ENCODE measurements at places on chromosomes 2 and 18. TPM values are rescaled to one million over a fixed set of nuclear protein-coding genes. Genes with fewer than 3 reads are reported as not detected.

The KLHL41 gene
- 0.07 TPM for total RNA-seq

The CROCC2 gene
- not detected for total RNA-seq

The UGT1A1 gene
- not detected for total RNA-seq

The GMPPA gene
- total RNA-seq = 27.2 TPM

The HNMT gene
- 20.2 TPM for total RNA-seq

The BCL2L11 gene
- total RNA-seq = 3.5 TPM

GRCh38 chr18:27901424-27902226, 275.3 kb downstream of the CDH2 start:
- DNase-seq = no peak

DNA sequence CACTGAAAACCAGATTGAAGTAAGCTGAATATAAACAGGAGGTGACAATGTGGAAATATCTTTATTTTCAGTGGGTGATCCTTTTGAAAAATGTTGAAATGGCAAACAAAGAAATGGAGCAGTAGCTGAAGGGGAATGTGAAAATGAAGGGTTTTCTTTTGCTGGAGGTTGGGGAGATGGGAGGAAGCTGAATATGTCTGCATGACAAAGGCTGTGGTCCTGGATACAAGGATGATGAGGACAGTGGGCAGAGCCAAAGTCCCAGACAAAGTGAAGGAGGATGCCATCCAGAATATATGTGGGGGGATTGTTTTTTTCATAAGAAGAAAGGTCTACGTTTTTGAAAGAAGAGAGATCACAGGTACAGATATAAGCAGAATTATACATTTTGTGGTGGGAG, 6.7 kb downstream of the ALS2 start:
- DNase-seq = no peak

GRCh38 chr2:217707131-217707611, 295.6 kb downstream of the TNS1 start:
- DNase-seq = no peak

- DNase-seq = no peak
These were observed 1.9 kb upstream of the OTOS start for GRCh38 chr2:240142256-240142775.

DNA sequence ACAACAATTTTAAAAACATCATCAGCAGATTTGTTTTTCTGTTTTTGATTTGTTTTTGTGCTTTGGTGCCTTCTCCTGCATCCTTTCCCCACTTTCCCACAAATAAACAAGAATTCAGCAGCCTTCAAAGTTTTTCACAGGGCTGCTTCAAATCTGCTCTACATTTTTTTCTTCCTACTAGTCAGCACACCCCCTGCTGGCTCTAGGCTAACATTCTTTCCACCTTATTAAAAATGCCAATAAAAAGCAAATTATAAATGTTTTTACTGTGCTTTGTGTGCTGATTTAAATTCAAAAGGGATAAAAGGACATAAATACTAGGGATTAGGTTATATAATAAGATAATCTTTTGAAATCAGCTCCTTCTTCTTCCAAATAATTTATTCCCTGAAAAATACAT, 6.2 kb upstream of the CNTNAP5 start:
- DNase-seq = no peak

GRCh38 chr2:132667706-132668105, 2.3 kb downstream of the LYPD1 start:
- DNase-seq = no peak

DNA sequence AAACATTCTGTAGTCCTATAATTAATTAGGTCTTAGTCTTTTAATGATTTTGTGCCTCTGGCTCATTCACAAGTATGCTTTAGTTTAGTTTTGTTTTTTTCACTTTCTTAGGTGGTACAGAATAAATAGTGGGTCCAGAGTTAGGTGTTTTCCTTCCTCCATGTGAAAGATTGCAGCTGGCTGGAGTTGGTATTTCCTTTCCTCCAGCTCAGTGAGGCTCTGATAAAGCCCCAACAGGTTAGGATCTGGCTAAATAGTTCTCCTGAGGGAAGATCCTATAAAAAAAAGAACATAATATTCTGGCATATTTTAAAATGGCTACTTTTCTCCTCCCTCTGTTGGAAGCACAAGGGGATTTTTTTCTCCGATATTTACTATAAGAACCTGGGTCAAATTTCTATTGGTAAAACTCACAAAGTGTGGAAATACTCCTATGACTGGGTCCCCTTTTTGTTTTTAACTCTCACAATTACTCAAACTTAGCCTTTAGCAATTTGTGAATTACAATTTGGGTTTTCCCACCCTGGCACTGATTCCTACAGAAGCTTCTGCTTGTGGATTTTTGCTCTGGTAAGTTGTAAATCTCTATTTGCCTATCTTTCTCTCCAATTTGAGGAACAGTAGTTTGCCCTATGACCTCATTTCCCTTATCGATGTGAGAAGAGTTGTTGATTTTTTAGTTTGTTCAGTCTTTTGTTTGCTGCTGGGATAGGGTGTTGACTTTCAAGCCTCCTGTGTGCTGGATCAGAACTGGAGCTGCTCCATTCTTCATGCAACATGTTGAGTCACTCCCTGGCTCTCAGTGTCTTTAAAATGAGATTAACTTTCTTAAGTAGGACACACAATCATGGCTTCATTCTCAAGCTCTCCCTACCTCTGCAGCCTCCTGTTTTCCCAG, 500.9 kb downstream of the RNF144A start:
- no peak for DNase-seq

GRCh38 chr2:40147360-40147759, 304.5 kb downstream of the SLC8A1 start:
- DNase-seq = no peak

GRCh38 chr2:24816884-24817283, 23.7 kb downstream of the CENPO start:
- no peak for DNase-seq

DNA sequence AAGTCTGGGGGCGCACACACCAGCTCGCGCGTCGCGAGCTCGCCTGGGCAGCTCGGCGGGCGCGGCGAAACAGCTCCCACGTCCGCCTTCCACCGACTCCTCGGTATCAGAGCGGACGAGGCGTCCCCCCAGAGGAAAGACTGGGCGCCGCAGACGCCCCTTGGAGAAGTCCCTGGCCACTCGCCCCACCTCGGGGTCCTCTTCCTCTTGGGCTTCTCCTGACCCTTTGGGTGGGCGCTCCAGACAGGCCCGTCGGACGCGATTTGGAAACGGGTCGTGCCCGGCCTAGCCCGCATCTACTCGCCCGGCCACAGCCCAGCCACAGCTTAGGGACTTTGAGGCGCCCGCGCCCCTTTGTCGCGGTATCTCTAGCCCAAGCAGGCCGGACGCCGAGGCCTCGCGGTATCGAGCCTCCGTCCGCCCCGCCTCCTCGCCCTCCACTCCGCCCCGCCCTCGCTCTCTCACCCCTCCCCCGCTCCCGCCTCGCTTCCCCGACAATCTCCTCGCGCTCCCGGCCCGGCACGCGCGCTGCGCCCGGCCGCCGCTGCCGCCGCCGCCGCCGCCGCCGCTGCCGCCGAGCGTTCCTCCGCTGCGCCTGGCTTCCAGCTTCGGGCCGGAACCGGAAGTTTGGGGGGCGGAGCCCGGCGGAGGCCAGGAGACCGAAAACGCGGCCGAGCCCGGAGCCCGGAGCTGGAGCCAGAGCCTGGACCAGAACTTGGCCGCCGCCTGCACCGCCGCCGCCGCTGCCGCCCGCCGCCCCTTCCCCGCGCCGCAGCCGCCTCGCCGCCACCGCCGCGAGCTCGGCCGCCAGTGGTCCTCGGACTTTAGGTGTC, 749 bp upstream of the ACVR2A start:
- peak; percentile 22 for DNase-seq

DNA sequence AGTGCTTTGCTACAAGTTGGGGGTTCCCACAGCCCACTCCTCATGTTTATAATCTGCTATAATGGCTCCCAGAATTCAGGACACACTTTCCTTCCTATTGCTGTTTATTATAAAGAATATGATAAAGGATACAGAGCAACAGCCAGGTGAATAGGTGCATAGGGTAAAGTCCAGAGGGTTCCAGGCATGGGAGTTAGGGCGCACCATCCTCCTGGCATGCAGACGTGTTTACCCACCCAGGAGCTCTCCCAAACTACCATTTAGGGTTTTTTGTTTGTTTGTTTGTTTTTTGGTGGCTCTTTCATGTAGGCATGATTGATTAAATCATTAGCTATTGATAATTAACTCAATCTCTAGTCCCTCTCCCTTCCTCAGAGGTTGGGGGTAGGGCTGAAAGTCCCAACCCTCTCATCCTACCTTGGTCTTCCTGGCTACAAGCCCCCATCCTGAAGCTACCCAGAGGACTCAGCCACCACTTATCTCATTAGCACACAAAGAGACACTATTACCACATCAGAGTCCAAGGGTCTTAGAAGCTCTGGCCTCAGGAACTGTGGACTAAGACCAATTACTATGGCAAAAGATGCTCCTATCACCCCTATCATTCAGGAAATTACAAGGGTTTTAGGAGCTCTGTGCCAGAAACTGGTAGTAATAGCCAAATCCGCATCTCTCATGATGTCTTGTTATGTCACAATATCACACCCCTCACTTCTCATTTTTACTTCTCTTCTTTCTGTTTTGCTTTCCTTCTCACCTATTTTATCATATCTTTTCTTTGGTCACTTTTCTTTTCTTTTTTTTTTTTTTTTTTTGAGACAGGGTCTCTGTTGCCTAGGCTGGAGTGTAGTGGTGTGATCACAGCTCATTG, 154.9 kb upstream of the TTC39C start:
- DNase-seq = no peak

DNA sequence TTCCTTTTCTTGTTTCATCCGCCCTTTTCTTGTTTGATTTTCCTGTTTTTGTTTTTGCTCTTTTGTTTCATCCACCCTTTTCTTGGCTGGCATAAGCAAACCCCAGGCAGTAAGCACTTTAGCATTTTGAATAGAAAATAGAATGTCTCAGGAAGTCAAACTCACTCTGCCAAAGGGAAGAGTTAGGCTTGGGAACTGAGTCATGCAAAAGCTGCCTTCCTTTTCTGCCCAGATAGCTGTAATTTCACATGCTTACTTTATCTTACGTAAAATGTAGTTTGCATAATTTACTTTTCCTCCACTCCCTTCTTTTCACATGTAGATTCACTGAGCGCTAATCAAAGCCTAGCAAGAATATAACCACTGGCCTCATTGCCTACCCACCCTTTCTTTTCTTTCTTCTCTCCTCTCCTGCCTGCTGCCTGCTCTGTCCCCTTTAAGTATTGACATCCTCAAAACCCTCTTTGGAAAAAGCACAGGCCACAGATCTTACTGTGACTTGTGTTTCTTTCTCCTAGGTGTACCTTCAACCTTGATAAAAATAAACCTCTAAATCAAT, 48.4 kb downstream of the CNGA3 start:
- no peak for DNase-seq

DNA sequence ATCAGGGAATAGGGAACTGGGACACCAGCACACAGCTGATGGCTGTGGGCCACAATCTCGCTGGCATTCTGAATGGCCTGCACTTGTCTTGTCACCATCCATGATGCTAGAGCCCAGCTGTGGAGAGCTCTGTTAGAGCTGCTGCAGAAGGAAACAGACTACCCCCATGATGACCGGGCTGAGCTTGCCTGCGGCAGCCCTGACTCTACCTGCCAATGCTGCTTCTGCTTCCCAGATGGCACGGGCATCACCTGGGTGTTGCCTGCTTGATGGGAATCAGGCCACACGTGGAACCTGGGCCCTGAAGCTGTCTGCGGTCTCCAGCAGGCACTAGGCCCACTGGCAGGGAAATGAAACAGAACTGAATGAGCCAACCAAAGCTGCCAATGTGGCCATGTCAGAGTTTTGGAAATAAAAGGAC, 11.2 kb upstream of the DAW1 start:
- no peak for DNase-seq

- no peak for DNase-seq
These were observed 43.9 kb downstream of the ACSL3 start for GRCh38 chr2:222904557-222905258.

- no peak for DNase-seq
These were observed 128.6 kb downstream of the ZFP36L2 start for GRCh38 chr2:43097644-43098408.

- no peak for DNase-seq
These were observed 72.8 kb upstream of the ZEB2 start for GRCh38 chr2:144592500-144593256.

- no peak for DNase-seq
These were observed 4.1 kb upstream of the TMEM177 start for GRCh38 chr2:119674711-119675500.

DNA sequence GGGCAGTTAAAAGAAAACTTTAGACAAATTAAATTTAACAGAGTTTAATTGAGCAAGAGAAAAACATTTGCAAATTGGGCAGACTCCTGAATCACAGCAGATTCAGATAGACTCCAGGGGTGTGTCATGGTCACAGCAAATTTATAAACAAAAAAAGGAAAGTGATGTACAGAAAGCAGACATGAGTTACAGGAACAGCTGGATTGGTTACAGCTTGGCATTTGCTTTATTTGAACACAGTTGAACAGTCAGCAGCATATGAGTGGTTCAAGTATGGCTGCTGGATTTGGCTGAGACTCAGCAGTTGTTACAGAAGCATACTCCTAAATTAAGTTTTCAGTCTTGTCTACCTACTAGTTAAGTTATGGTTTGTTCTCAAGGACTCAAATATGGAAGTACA, 82.3 kb upstream of the NYAP2 start:
- DNase-seq = no peak

- no peak for DNase-seq
These were observed 75.3 kb downstream of the STPG4 start for GRCh38 chr2:47079515-47080412.

DNA sequence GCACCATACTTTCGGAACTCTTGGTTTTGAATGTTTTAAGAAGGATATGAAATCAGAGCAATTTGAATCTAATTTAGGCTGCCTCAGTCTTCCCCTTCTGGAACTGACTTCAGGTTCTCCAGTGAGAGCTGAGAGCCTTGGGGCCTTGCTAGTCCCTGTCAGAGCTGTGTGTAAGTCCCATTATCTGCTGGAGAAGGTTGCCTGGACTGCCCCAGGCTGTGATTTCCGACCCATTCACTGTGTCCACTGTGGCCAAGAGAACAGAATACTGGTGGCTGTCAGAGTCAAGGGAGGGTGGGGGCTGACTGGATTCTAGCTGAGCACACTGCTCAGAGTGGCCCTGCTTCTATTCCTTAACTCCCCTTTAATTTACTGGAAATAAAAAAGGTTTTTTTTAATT, 278.0 kb downstream of the KCNS3 start:
- DNase-seq = no peak

GRCh38 chr2:204321910-204322751, 223.1 kb upstream of the PARD3B start:
- no peak for DNase-seq

DNA sequence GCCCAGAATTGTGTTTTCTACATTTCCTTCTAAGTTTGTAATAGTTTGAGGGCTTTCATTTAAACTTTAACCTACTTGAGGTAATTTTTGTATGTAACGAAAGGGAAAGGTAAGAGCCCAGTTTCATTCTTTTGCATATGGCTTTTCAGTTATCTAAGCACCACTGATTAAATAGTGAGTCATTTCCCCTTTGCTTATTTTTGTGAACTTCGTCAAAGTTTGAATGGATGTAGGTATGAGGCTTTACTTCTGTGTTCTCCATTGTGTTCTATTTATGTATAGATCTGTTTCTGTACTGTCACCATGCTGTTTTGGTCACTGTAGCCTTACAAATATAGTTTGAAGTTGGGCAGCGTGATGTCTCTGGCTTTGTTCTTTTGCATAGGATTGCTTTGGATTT, 944.8 kb upstream of the CNTNAP5 start:
- no peak for DNase-seq

All from epithelial cell of proximal tubule (primary cell).